Lung (tissue), 17 donors: ENCODE measurements at places on chromosomes 4 and X.

- H3K4me3 ChIP-seq = no peak overlapping the region
- no peak for DNase-seq
- H3K27ac ChIP-seq = no peak overlapping the region
- no peaks in the 10 kb centered on the region for H3K36me3 ChIP-seq
Observed at GRCh38 chr4:99564921-99565320, 1.1 kb upstream of the TRMT10A start.

DNA sequence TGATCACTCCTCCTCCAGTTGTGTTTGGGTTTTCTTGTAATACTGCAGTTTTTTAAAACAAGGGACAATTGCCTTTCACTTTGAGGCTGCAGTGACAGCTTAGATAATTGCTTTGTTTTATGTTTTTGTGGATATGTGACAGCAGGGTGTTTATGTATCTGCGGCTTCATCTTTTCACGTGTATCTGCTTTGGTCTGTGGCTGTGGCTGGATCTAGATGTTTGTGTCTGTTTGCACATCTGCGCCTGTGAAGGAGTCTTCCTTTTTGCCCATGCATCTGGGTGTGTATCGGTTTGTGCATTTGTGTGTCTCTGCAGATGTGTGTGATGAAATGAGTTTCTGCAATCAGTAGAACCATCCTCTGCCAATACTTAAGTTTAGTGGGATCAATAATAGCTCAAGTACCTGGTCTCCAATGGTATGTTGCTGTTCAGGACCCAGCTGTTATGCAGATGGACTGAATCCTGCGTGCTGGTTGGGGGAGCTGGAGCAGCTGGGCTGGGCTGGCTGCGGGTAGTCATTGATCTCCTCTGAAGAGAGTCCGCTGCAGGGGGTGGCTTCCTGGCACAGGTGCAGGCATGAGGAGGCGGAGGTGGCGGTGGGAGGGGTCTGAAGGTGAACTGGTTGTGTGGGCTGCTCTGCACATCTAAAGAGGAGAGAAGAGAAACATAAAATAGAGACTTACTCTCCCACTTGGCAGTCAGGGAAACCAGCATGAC, 390.3 kb downstream of the SH2D1A start:
- no peaks in the 10 kb centered on the region for H3K36me3 ChIP-seq
- H3K4me1 ChIP-seq = no peaks in the 10 kb centered on the region
- DNase-seq = no peak
- no peak overlapping the region for H3K27ac ChIP-seq
- no peak overlapping the region for H3K4me3 ChIP-seq

DNA sequence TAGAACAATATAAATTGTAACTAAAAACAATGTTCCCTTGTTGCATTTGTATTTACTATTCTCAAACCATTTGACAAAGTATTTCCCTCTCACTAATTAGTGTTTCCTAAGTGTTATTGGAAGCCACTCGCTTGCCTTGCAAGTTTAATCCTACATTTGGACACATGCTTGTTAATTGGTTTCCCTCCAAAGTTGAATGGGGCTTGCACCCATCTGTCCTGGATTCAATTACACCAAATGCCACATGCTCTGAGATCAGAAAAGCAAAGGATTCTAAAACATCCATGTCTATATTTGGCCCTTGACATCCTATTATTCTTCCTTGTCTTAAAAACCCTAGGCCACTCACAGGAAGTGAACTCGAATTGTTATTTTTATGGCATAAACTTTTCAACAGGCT, 146.6 kb downstream of the AMELX start:
- no peak overlapping the region for H3K27ac ChIP-seq
- H3K36me3 ChIP-seq = no peaks in the 10 kb centered on the region
- DNase-seq = no peak

DNA sequence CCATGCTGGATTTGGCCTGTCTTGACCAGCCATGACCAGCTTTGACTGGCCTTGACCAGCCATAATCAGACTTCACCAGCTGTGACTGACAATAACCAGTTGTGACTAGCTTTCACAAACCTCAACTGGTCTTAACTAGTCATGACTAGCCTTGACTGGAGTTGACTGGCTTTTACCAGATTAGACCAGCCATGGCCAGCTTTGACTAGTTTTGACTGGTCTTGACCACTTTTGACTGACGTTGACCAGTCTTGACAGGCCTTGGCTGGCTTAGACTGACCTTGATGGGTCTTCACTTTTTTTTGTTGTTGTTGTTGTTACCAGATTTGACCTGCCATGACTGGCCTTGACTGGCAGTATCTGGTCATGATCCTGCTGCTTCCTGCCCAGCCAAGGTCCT, 67.4 kb downstream of the RLIM start:
- DNase-seq = no peak
- H3K4me3 ChIP-seq = no peak overlapping the region
- peaks cover 3% of the 10 kb centered on the region for H3K27me3 ChIP-seq
- H3K4me1 ChIP-seq = no peaks in the 10 kb centered on the region
- H3K27ac ChIP-seq = no peak overlapping the region

- no peaks in the 10 kb centered on the region for H3K36me3 ChIP-seq
- no peak overlapping the region for H3K27ac ChIP-seq
- peaks cover 9% of the 10 kb centered on the region for H3K27me3 ChIP-seq
- no peak overlapping the region for H3K4me3 ChIP-seq
- DNase-seq = no peak
- no peaks in the 10 kb centered on the region for H3K4me1 ChIP-seq
Observed at GRCh38 chrX:11374570-11374969, 81.4 kb downstream of the AMELX start.

GRCh38 chrX:10051866-10052480, 84.8 kb downstream of the CLDN34 start:
- H3K36me3 ChIP-seq = no peaks in the 10 kb centered on the region
- peaks cover 9% of the 10 kb centered on the region for H3K27me3 ChIP-seq
- H3K4me1 ChIP-seq = peaks cover 17% of the 10 kb centered on the region
- H3K4me3 ChIP-seq = no peak overlapping the region
- no peak overlapping the region for H3K27ac ChIP-seq
- DNase-seq = no peak

- DNase-seq = no peak
- no peaks in the 10 kb centered on the region for H3K4me1 ChIP-seq
- H3K36me3 ChIP-seq = no peaks in the 10 kb centered on the region
Observed at GRCh38 chr4:74262522-74262921, 45.7 kb upstream of the EPGN start.

DNA sequence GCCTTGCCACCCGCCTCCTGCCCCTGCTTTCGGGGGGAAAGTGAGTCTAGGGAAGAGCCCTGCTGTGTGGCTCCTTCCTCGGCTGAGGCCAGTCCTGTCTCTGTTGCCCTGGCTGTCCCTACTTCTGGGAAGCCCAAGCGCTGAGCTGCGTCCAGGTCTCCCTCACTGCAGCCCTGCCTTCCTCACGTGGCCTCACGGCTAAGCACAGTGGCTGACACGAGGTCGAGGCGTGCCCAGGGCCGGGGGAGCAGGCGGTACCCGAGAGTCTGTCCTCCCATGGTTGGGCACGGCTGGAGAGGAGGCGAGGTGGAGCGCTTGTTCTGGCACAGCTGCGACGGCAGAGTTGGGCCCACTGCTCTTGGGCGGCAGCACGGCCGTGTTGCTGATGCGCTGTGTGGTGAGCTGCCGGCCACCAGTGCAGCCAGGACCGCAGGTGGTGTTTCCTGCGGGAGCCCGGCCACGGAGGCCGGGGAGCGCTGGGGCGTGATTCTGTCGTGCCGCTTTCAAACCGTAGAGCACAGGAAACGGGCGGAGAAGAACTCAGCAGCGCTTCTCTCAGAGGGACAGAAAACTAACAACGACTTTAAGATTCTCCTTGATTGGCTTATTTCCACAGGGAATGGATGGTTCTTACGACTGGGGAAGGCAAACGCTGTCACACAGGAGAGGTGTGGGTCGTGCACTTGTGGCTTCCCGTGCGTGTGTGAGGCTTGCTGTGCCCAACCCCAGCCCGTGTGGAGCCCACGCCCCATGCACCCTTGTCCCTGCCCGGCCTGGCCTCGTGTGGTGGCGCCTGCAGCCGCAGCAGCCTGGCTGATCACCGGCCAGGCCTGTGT, 21.3 kb downstream of the MAEA start:
- no peak for DNase-seq
- peaks cover 3% of the 10 kb centered on the region for H3K36me3 ChIP-seq
- H3K27me3 ChIP-seq = no peaks in the 10 kb centered on the region
- no peak overlapping the region for H3K4me3 ChIP-seq

DNA sequence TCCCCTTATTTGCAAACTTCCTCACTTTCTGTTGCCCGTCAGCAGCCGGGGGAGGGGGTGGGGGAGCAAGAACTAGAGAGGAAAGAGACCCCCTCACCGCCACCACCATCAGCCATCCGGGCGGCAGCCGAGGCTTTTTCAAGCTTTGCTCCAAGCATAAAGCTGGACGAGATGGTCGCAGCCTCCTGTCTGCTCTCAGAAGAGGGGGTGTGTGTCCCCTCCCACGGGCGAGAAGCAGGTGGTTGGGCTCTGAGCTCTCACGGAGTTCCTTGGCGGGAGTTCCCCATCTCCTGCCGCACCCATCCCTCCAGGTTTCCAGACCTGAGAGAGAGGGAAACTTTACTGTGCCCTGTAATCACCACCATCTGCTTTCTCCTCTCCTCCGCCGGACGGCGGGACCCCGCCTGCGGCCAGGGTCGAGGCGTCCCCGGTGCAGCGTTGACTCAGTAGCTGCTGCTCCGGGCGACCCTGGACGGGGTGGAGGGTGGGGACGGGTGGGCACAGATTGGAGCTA, 4.7 kb upstream of the ARX start:
- H3K36me3 ChIP-seq = no peaks in the 10 kb centered on the region
- no peak for DNase-seq
- H3K4me1 ChIP-seq = no peaks in the 10 kb centered on the region
- H3K4me3 ChIP-seq = no peak overlapping the region
- no peak overlapping the region for H3K27ac ChIP-seq
- peaks cover 88% of the 10 kb centered on the region for H3K27me3 ChIP-seq

GRCh38 chr4:184300816-184301215, 83.1 kb upstream of the ENPP6 start:
- no peaks in the 10 kb centered on the region for H3K27me3 ChIP-seq
- H3K4me1 ChIP-seq = no peaks in the 10 kb centered on the region
- H3K4me3 ChIP-seq = no peak overlapping the region
- no peaks in the 10 kb centered on the region for H3K36me3 ChIP-seq

- H3K27me3 ChIP-seq = no peaks in the 10 kb centered on the region
- no peak overlapping the region for H3K4me3 ChIP-seq
- H3K4me1 ChIP-seq = peaks cover 3% of the 10 kb centered on the region
- peak overlapping the region; percentile 74 for H3K27ac ChIP-seq
Observed at GRCh38 chr4:119113033-119113655, 22.5 kb upstream of the MYOZ2 start.

DNA sequence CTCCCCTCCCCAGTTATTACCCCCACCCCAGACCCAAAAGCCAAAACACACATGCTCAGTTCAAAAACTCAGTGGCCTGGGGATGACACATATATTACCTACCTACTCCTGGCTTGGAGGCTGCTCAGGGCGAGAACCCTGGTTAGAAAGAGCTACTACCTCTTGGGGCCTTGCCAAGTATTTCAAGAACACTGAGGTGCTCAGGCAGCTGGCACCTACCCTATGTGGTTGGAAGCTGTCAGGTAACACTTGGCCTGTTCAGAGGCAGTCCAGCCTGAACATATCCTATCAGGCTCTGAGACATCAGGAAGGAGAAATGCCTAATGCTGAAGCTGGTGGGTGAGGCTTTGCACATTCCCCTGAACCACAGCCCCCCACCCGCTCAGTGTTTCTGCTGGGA, 4.9 kb downstream of the BCAP31 start:
- peak overlapping the region; percentile 6 for H3K27ac ChIP-seq
- no peaks in the 10 kb centered on the region for H3K27me3 ChIP-seq
- peaks cover 8% of the 10 kb centered on the region for H3K4me1 ChIP-seq
- DNase-seq = no peak

DNA sequence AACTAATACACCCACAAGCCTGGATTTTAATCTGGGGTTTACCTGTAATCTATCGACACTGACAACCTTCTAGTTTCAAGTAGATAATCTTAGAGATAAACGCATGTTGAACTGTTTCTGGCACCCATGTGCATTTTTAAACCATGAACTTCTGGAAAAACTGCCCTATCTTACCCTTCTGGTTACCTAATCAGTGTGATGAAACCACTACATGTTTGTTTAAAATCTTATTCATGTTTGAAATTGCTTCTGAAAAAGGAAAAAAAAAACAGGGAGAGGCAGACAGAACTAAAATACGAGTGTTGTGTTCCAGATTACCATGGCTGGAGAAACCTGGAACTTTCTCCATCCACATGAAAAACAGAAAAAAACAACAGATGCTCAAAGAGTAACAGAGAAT, 139.3 kb downstream of the MID1IP1 start:
- H3K27ac ChIP-seq = no peak overlapping the region
- DNase-seq = no peak
- H3K36me3 ChIP-seq = no peaks in the 10 kb centered on the region
